AG20443 (cell line): ENCODE measurements at places on chromosomes 3 and 15.

DNA sequence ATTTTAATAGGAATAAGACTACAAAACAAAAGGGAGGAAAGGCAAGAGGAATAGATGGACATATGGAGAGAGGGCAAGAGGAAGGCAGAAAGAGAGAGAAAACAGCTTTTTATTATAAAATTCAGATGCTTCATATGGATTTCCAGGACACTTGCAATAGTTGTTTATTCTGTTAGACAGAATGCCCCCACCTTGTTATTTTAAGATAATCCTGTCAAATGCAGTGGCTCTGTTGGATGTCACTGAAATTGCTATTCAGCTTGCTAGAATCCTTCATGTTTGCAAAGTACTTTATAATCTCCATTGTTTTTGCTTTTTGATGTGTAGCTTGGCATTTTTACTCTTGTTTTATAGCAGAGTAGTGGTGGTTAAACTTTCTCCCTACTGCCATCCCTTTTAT is 432.4 kb upstream of the AZI2 start:
- no peak for DNase-seq

- DNase-seq = no peak
Observed at GRCh38 chr3:33194303-33194702, 24.3 kb downstream of the SUSD5 start.

DNA sequence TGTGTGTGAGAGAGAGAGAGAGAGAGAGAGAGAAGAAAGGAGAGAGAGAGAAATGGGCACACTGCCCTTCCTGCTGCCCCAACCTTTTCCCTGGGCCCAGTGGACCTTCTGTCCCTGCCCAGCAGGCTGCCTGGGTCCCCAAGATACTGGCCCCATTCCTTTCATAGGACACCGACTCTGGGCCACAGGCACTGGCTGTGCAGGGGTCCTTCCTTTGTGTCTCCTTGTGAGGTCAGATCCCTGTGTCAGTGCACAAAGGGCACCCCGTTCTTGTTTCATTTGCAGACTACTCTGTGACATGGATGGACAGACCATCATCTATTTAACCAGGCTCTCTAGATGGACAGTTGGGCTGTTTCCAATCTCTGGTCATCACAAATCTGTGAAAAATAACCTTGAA is 21.3 kb upstream of the KLF13 start:
- DNase-seq = no peak

- no peak for DNase-seq
Observed at GRCh38 chr3:151709847-151710246, 23.9 kb upstream of the AADACL2 start.

DNA sequence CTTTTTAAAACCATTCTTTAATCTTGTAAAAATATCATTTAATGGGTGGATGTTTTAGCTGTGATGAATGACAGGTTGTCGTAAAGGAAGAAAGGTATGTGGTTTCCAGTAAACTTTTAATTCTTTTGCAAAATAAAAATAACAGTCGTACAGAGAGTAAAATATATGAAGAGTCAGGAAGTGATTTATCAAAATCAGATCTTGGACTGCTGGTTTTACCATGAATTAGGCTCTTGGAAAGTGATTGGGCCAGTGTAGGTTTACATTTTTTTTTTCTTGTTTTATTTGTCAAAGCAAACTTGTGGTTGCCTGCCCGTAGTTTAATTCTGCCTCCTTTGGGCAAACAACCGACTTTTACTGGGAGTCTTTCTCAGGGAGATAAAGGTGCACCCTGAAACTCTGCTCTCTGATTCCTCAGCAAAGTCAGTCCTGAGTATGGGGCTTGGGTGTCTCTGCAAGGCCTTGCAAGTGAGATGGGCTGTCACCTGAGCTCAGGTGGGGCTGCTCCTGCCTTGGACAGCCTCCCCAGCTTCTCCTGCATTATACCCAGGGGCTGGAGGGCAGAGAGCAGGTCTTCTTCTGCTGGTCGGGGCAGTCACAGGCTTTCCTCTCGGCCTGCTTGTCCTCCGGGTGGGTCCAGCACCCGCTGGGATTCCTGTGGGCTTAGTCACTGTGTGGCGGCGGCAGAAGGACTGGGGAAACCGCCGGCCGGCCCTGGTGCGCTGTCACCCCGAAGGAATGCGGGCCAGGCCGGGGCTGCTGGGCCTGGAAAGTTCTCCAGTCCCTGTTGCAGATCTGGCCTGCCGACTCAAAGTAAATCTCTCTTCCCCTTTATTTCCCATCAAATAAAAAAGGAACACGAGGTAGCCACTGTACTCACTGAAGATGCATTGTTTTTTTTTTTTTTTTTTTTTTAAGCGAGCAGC is 79.0 kb downstream of the IGF1R start:
- peak; percentile 98 for DNase-seq

GRCh38 chr3:76387000-76387399 is 601.7 kb upstream of the ZNF717 start:
- DNase-seq = no peak

DNA sequence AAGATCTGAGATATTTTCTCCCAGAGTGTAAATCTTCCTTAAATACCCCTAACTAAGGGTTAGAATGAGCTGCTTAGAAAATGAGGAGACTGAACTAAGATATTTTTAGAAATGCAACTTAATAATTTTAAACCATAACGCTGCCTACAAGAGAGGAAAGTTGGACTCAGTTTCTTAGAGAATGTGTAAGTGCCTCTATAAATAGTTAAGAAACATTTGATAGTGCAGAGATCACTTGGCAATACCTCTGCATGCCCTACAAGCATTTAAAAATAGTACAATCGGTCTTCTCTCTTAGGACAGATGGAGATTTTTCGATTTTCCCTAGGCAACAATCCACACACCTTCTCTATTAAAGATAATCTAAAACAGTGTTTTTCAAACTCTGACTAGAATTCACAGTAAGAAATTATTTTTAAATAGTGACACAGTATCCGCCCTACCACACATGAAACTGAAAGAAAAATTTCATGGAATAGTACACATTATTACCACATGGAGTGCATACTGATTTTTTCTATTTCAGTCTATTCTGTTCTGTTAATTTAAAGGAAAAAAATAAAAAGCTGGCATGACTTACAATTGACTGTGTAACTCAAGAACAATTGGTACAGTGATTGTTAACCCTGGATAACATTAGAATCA is 83.2 kb downstream of the GADL1 start:
- DNase-seq = no peak

- no peak for DNase-seq
Observed at GRCh38 chr15:49330166-49330565, 92.9 kb upstream of the FGF7 start.

- peak; percentile 46 for DNase-seq
Observed at GRCh38 chr3:58683466-58683865, 16.9 kb upstream of the FAM3D start.

DNA sequence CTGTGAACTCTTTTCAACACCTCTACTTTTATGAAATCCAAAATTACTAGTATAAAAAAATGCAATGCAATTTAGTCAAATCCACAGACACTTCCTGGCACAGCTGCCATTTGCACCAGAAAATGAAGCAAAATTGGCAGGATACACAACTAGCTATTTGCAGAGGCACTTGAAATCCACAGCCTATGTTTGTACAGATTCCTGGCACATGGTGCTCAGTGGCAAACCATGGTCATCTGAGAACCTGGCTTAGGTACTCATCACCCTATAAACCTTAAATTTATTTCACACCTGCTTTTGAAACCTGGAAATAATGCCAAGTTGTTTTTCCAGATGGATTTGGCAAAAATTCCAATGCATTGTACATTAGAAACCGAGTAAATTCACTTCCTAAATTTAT is 20.2 kb upstream of the PPM1L start:
- no peak for DNase-seq

DNA sequence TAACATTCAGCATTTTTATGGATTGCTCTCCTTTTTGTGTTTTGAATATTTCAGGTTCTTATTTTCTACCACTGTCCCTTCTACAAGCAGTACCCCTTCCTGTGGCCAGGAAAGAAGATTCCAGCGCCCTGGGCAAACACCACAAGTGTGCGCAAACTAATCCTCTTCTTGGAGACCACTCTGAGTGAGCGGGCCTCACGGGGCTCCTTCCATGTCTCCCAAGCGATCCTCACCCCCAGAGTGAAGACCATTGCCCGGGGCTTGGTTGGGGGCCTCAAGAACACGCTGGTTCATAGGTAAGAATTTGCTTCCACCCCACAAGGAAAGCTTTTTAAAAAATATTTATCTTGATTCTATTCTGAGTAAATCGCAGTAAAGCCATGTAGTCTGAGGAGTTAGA is 118.7 kb upstream of the ZBED2 start:
- no peak for DNase-seq

GRCh38 chr15:76994971-76995945 is at the start of gene PSTPIP1:
TSS of gene PSTPIP1 (plus strand) at chr15:76995126. CDS start at chr15:76995574, 448 bp downstream.
- DNase-seq = peak; percentile 72

GRCh38 chr15:55872471-55872870 is 120.9 kb downstream of the NEDD4 start:
- DNase-seq = no peak

DNA sequence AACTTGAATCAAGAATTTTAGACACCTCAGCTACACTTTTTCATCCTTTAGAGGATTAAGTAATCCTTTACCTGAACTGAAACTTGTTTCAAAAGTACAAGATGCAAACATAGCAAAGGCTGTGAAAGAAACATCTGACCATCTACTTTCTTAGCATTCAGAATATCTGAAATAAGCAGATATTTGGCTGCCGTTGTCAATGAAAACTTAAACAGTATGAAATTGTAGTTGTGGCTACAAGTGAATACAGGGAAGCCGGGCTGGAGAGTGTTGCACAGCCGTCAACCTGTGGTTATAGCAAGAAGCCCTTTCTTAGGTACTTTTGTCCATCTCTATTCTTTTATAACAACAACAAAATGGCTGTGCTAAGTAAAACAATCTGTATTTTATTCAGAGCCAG is 6.9 kb upstream of the CX3CR1 start:
- DNase-seq = no peak

GRCh38 chr3:12583280-12583679 is 26.4 kb downstream of the MKRN2 start:
- DNase-seq = no peak

DNA sequence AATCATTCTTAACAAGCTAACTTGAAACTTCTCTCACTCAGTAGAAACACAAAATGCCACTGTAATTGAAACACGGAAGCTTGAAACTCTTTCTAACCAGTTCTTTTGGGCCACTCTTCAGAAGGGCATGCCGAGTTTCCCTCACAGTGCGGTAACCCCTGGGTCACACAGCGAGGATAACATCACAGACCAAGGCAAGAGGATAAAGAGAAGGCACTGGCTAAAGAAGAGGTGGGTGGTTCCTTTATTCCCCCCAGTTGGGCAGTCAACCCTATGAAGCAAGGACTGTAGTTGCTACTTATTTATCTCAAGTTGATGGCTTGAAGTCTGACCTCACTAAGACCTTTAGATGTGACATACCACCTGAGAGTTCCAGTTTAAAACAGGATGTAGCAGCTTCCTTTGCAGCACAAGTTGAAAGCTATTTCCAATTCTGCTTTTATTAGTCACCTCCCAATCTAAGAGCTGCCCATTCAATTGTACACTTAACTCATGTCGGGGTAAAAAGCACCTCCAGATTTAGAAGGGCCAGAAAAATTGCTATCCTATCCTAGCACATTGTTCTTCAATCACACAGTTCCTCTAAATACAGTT is 272.4 kb downstream of the TIGIT start:
- no peak for DNase-seq

GRCh38 chr3:123301331-123302184 is 99.8 kb downstream of the SEC22A start:
- DNase-seq = peak; percentile 36

DNA sequence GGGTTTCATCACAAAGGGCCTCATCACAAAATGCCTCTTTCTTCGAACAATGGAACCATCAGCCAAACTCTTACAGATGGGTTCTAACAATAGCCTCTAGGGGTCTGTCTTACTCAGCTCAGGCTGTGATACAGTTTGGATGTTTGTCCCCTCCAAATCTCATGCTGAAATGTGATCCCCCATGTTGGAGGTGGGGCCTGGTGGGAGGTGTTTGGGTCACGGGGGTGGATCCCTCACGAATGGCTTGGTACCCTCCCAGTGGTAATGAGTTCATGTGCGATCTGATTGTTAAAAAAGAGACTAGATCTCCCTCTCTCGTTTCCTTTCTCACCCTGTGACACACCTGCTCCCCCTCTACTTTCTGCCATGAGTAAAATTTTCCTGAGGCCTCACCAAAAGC is 47.9 kb upstream of the LIPC start:
- DNase-seq = no peak

- no peak for DNase-seq
Observed at GRCh38 chr3:47035645-47036044, 56.2 kb downstream of the NBEAL2 start.

- DNase-seq = peak; percentile 65
Observed at GRCh38 chr3:111534701-111535100, 7.3 kb upstream of the CD96 start.

- DNase-seq = no peak
Observed at GRCh38 chr3:167106456-167106855, 273.6 kb downstream of the ZBBX start.

- DNase-seq = no peak
Observed at GRCh38 chr3:48472673-48472922, 26.1 kb downstream of the ATRIP start.

GRCh38 chr3:48128774-48129173 is 59.4 kb downstream of the CDC25A start:
- no peak for DNase-seq

DNA sequence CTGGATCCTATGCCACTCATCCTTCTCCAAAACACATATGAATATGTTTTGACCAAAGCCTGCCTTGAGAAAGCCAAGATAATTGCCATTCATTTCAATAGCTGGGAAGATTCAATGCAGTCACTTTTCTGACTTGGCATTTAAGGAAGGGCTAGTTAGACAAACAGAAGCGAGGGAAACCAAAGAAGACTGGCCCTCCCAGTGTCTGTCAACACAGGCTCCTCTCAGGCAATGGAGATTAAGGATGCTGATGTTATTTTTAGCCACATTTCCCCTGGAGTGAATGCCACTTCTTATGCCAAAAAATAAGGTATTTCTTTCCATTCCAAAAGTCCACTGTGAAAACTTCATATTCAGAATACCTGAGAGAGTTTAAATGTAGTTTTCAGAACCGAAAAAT is 101.7 kb downstream of the P3H2 start:
- DNase-seq = no peak

- DNase-seq = peak; percentile 32
Observed at GRCh38 chr3:60294181-60294580, 957.1 kb downstream of the FHIT start.

DNA sequence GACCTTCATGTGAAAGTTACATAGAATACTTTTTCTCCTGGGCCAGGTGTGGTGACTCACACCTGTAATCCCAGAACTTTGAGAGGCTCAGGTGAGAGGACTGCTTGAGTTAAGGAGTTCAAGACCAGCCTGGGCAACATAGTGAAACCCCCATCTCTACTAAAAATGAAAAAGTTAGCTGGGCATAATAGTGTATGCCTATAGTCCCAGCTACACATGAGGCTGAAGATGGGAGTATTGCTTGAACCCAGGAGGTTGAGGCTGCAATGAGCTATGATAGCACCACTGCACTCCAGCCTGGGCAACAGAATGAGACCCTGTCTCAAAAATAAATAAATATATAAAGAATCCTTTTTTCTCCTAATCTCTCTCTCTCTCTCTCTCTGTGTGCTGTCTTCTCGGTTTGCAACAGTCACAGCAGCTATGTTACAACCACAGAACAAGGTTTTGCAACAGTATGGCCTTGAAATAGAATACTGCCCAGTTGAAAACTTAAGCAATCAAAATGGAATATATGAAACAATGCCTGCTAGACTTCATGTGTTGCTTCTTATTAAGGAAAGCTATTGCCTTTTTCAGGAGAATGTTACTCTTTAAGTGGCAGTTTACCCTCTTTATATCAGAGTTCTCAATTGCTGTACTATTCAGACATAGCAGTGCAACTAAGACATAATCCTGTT is 12.3 kb upstream of the DENND4A start:
- DNase-seq = peak; percentile 18
